ENCODE measurements at places on chromosomes 1 and 21.
A peak's percentile ranks its signal among the peaks of the same experiment; 100 is the strongest.

GRCh38 chr21:29080454-29080941 lies 7.0 kb upstream of the CCT8 start:
- DNase-seq, result no peak

DNA sequence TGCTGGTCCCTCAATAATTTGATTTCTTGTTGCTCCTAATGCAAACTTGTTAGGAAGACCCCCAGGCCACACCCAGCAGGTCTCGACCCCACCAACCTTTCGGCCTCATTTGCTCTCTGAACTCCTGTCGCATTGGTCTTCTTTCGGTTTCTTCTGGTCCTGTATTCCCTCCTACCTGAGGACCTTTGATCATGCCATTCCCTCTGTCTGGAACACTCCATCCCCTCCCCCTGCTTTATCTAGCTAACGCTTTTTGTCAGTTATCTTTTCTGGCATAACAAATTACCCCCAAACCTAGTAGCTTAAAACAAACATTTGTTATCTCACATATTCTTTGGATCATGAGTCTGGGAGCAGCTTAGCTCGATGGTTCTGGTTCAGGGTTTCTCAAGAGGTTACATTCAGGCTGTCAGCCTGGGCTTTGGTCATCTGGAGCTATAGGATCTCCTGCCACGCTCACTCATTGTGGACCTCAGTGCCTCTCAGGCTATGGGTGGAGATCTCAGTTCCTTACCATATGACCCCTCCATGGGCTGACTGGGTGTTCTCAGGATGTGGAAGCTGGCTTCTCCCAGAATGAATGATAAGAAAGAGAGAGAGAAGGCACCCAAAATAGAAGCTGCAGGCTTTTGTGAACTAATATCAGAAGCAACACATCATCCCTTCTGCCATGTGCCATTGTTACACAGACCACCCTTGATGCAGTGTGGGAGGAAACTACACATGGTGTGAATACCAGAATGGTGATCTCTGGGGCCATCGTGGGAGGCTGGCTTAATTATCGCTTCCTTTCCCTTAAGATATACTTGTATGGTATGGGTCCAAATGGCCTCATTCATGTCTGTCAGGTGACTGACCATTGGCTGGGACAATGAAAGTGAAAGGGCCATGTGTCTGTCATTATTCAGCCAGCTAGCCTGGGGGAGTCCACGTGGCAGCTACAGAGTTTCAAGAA lies 29.1 kb upstream of the BCAR3 start:
- no peak for DNase-seq

DNA sequence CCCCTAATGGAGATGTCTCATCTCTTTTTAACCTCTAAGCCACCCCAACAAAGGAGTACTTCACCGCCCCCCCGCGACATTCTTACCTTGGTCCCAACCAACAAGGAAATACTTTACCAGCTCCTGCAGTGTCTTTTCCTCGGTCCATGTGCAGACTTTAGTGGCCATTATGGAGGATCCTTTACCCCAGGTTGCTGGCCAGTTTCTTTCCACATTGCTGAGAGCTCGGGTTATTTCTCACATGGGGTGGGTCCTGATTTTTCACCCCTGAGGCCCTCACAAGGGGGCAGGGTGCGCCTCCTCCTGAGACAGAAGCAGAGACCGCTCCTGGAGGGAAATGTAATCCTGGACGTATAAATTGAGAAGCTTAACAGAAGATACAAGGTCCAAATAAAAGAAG lies 3.0 kb upstream of the AADACL3 start:
- DNase-seq, result no peak

- DNase-seq, result no peak
Measured at GRCh38 chr1:45718289-45718688, 30.3 kb downstream of the TMEM69 start.

GRCh38 chr1:26630634-26631033 lies 65.2 kb upstream of the ARID1A start:
- no peak for DNase-seq

DNA sequence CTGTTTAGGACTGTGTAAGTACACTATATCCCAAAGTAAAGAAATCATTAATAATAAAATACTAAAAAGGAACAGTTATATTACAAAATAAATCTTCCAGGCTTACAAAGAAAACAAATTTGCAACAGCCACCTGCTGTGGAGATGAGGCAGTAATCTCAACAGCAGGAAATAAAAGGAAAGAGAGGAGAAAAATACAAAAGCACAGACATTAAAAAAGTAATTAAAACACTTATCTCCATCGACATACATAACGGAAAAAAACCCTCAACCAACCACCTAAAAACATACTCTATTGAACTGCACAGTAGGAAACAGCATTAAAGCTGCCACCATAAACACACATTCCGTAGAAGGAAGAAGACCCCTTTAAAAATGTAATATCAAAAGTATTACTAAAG lies 317.6 kb downstream of the DPYD start:
- no peak for DNase-seq

DNA sequence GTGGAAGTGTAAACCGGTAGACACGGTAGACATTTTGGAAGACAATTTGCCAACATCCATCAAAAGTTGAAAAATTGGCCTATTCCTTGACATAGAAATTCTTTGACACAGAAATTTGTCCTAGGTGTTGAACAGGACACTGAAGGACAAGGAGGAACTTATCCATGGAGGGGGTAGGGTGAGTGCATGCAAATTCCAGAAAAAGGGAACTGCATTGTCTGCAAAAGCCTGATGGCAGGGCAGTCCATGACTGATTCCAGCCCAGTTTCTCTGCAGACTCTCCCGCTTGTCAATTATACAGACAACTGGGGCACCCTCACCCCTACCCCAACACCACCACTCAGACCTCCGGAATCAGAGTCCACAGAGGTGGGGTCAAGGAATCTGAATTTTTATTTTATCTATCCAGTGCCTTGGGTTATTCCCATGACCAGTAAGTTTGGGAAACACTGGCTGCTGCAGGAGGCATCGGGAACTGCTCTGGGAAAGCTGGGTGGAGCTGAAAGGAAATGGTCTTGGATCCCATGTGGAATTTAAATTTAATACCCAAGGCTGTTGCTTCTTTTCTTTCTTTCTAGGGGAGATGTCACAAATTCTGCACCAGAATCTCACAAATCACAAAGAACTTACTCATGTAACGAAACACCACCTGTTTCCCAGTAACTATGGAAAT lies 103.3 kb upstream of the SLC45A1 start:
- DNase-seq, result no peak

GRCh38 chr1:94807742-94808491 lies 12.2 kb upstream of the SLC44A3 start:
- DNase-seq, result no peak

GRCh38 chr21:28936036-28936435 lies 56.6 kb downstream of the LTN1 start:
- DNase-seq, result peak; percentile 14

GRCh38 chr1:221916176-221916575 lies 174.3 kb upstream of the DUSP10 start:
- no peak for DNase-seq

DNA sequence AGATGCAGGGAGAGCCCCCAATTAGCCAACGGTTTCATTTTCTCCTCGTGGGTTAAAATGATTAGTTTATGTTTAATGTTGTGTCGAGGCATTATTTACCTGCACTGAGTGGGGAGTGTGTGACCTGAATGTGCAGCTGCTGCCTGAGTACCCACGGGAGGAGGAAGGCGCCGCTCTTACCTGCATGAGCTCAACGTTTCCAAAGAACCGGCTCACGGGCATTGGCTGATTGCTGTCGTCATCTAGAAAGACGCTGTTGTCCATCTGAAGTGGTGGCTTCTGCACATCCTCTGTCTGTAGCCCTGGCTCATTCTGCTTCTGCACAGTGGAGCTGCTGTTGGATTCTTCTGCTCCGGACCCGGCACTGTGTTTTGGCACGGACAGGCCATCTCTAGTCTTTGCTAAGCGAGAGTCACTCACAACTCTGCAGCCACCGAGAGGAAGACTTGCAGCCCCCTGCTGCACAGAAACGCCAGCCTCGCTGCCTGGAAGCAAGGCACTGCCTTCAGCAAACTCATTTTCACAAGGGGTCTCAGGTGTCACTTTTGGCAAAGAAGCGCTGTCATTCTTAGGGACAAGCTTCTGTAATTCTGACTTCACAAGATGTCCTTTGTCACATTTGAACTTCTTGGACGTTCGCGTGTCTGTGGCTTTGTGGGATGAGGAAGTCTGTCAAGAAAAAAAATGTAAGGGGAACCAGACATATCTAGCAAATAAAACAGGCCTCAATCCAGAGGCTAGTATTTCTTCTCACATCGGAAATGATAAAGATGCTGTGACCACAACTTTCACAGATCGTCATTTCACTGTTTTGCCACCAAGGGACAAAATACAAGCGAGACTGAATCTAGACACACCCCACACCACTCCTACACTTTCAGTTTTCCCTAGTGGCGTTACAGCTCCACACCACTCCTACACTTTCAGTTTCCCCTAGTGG lies 9.4 kb downstream of the C1orf174 start:
- DNase-seq, result no peak

DNA sequence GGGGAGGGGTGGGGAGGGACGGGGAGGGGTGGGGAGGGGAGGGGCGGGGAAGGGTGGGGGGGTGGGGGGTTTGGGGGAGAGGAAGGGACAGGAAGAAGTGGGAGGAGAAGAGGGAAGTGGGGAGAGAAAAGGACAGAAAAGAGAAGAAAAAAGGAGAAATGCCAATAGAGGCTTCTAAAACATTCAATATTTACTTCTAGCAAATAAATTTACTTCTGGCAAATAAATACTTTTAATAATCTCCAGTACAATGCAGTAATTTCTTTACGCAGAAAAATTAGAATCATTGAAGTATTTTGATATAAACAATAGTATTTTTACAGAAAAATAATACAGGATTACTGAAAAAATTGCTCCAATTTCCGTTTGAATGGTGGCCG lies 9.4 kb upstream of the GPR161 start:
- DNase-seq, result no peak

GRCh38 chr1:119358636-119359035 lies 9.9 kb upstream of the HAO2 start:
- DNase-seq, result no peak

GRCh38 chr1:239706245-239706892 lies 320.0 kb downstream of the CHRM3 start:
- no peak for DNase-seq

GRCh38 chr1:90434460-90434859 lies 282.6 kb downstream of the BARHL2 start:
- no peak for DNase-seq

DNA sequence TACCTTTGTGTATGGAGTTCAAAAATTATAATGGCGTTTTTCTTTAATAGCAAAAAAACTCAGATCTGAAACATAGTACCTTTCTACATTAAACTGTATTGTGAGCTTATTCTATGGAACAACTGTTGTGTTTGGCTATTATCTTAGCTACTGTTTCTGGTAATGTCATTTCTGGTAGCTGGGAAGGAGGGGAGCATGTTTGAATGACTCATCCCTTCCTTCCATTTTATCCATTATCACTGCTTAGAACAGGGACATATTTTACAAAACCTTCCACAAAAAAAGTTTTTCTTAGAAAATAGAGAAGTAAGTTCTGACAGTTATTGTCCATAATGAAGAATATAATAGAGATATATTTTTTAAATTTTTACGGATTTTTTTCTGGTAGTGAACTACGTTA lies 128.3 kb downstream of the NRDC start:
- DNase-seq, result no peak

- DNase-seq, result no peak
Measured at GRCh38 chr1:205568469-205569361, 63.1 kb downstream of the ELK4 start.

DNA sequence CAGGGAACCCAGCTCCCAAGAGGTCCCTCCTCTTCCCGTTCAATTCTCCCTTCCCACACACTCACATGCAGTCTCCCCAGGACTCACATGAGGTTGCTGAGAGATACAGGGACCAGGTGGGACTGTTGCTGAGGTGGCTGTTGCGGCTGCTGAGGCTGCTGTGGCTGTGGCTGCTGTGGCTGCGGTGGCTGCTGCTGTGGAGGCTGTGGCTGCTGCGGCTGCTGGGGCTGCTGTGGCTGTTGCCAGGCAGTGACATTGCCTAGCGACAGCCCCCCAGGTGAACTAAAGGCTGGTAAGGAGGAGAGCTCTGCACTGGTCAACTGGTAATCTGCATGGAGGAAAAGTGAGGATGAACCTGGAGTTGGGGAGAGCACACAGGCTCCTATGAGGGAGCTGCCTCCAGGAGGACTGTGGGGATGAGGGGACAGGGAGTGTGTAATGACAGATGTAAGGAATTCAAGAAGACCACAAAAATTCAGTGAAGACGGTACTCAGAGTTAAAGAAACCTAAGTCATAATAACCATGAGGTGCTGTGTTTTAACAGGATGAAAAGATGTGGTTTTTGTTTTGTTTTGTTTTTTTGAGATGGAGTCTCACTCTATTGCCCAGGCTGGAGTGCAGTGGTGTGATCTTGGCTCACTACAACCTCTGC lies 31.8 kb downstream of the MEF2D start:
- no peak for DNase-seq

DNA sequence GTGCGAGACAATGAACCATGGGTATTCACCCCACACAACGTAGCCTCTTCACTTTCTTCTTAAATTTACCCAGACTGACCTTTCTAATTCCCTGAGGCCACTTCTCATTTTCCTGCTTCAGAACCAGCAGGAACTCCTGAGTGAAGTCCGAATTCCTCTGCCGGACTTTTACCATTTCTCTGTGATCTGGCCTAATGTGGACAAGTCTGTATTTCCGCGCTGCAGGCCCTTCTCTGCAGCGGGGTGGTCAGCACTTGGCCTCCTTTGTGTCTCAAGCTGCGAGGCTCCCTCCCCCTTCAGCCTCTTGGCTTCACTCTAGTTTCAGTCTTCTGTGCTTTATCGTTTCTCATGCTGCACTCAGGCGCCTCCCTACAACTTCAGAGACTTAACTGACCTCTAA lies 9.4 kb upstream of the CTBS start:
- DNase-seq, result no peak

GRCh38 chr1:29524285-29525065 lies 288.2 kb downstream of the PTPRU start:
- DNase-seq, result no peak

DNA sequence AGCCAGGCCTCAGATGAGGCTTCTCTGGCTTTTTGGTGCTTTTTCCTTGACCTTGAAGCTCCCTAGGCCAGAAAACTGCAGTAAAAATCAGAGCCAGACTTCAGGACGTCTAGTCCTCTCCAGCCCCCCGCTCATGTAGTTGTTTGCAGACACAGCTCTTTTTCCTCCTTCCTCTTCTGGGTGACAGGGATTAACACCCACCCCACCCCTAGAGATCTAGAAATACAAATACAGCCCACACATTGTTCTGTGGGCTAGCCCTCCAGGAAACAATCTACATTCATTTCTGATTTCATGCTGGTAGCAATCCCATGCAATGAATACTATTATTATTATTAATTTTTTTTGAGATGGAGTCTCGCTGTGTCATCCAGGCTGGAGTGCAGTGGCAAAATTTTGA lies 9.9 kb upstream of the CLSTN1 start:
- DNase-seq, result no peak

DNA sequence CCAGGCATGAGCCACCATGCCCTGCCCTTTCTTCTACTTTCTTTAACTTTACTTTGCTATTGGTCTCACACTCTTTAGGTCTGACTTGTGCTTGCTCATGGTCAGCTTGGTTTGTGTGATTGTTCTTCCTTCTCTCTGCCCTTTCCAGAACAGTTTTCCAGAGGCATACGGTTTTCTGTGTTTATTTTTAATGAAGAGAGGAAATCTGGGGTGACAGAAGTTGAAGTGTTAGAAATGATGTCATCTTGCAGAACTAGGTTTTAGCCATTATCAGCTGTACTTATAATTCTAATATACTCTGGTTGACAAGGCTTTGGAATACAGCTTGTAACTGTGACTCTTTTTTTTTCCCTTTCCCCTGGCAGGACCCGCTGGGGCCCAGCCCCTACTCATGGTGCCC lies 14.4 kb downstream of the AGO3 start:
- no peak for DNase-seq

Data from AG04449 (cell line).